Thoracic aorta (tissue), 2 donors: ENCODE measurements at places on chromosomes 4 and X.

GRCh38 chr4:149914119-149915115 is 98.8 kb upstream of the IQCM start:
- DNase-seq: no peak

GRCh38 chrX:20515841-20516461 is 249.2 kb upstream of the RPS6KA3 start:
- DNase-seq: no peak

GRCh38 chrX:4622486-4623167 is 909.2 kb upstream of the PRKX start:
- DNase-seq: no peak

DNA sequence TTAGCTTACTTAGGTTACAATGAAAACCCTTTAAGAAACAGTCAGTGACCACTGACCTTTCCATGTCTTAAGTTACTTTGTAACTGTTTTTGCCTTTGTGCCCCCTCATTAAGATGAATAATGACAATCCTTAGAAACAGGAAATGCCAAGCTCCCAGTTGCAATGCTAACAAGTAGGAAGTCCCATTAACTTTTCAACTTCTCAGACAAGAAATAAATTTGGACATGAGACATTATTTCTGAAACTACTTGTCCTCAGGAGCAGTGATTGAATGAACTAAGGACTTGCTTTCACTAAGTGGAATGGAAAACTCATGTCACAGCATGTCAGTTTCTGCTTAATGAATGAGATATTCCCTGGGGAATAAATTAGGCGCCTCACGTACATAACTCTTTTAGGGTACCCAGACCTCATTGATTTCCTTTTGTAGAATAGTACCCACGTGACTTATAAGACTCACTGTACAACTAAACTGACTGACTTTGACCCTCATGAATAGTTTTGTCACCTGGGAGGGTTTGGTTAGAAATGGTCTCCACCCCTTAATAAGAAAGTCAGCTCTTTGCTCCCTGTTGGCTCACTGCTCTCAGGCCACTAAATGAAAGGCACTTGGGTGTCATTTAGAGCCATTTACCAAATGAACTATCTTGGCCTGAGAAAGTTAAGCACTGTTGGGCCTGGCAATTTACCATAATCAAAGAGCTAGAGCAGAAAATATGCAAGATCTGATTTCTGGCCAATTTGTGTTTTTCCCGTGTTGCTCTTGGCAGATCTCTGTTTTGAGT is 383.9 kb downstream of the RPA4 start:
- no peak for DNase-seq

- no peak for DNase-seq
Observed at GRCh38 chrX:135973025-135973547, 702 bp downstream of the MMGT1 start.

GRCh38 chr4:19327364-19327763 is 924.3 kb upstream of the SLIT2 start:
- no peak for DNase-seq

DNA sequence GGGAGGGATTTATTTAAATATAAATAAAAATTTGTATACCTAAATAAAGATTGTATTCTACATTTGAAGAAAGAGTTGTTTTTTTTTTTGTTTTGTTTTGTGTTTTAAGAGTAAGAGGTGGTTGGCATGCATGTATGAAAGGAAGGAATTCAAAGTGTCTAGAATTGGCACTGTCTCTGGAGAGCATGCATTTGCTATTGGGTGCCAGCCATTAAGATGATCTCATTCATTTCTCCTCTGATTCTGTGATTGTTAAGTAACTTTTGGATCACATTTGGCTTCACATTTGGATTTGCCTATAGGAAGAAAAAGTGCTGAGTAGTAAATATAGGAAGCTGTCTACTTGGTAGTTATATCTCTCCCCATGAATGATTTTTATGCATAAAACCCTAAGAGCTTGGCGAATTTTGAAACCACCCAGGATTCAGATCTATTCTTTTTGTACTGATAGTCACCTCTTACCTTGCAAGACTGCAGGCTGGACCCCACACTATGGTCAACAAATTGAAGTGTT is 7.8 kb upstream of the BOD1L1 start:
- DNase-seq: no peak

DNA sequence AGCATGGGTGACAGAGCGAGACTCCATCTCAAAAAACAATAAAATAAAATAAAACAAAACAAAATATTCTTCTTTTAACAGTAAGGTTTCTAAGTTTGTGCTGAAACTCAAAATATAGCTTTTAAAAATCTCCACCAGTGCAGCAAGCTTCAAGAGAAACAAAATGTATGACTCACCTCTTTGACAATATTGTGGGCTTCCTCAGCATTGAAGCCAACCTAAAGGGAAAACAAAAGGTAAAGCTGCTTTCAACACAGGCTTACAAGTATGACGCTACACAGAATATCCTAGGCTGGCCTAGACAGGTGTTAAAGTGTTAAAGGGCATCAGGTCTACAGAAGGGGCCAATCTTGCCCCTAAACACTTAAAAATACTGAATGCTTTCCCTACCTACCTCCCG is 1.2 kb downstream of the DYNLT3 start:
- DNase-seq: no peak
